Karpas-422 (cell line): ENCODE measurements at places on chromosomes 3 and 15. TPM values are rescaled to one million over a fixed set of nuclear protein-coding genes. Genes with fewer than 3 reads are reported as not detected.

GOLGA8G gene
- total RNA-seq: not detected in 2 replicates

KCNH8 gene
- total RNA-seq: 0.11 and 0.19 TPM in 2 replicates

AHSG gene
- not detected in 2 replicates for total RNA-seq

IFT80 gene
- total RNA-seq: 40.7 and 44.8 TPM in 2 replicates

ABHD2 gene
- total RNA-seq: 28.3 and 43.6 TPM in 2 replicates

THRB gene
- not detected in 2 replicates for total RNA-seq

IRAK2 gene
- total RNA-seq: 0.04 TPM in 1 of 2 replicates, not detected in the other

IMPG2 gene
- 0.32 and 0.45 TPM in 2 replicates for total RNA-seq

SERPINI2 gene
- total RNA-seq: not detected in 2 replicates

ZNF660 gene
- 5.4 and 11.1 TPM in 2 replicates for total RNA-seq

NLGN1 gene
- not detected in 2 replicates for total RNA-seq
